ENCODE measurements at places on chromosomes 7 and 10.

- no peak for DNase-seq
Measured at GRCh38 chr7:1124164-1124563, 35.8 kb downstream of the ZFAND2A start.

DNA sequence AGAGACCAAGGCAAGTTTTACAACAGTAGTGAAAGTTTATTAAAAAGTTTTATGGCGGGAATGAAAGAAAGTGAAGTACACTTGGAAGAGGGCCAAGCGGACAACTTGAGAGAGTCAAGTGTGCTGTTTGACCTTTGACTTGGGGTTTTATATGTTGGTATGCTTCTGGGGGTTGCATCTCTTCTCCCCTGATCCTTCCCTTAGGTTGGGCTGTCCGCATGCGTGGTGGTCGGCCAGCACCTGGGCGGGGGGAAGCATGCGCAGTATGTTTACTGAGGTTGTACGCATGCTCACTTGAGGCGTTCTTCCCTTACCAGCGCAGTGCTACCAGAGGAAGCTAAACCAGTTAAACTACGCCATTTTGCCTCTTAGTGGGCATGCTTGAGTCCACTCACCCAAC, 31.9 kb downstream of the NUP42 start:
- no peak for DNase-seq

- no peak for DNase-seq
Measured at GRCh38 chr7:27784399-27785053, 44.6 kb downstream of the TAX1BP1 start.

- DNase-seq, result no peak
Measured at GRCh38 chr10:37976880-37977203, 395 bp upstream of the ZNF25 start.

DNA sequence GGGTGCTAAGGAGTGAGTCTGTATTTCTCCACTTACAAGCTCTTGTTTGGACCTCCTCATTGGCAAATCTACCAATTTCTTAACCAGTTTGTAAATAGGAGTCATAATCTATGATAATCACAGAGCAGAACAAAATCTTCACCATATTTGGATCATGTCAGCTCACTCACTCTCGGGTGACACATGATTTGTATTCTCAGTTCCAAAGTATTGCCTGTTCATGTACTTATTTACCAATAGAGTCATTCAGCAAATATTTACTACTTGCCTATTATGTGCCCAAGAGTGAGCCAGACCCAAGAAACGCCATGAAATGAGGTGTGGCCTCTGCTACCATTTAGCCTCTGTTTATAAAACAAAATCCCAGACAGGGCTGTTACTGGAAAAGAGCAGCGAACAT, 114.8 kb downstream of the TSPAN12 start:
- no peak for DNase-seq

DNA sequence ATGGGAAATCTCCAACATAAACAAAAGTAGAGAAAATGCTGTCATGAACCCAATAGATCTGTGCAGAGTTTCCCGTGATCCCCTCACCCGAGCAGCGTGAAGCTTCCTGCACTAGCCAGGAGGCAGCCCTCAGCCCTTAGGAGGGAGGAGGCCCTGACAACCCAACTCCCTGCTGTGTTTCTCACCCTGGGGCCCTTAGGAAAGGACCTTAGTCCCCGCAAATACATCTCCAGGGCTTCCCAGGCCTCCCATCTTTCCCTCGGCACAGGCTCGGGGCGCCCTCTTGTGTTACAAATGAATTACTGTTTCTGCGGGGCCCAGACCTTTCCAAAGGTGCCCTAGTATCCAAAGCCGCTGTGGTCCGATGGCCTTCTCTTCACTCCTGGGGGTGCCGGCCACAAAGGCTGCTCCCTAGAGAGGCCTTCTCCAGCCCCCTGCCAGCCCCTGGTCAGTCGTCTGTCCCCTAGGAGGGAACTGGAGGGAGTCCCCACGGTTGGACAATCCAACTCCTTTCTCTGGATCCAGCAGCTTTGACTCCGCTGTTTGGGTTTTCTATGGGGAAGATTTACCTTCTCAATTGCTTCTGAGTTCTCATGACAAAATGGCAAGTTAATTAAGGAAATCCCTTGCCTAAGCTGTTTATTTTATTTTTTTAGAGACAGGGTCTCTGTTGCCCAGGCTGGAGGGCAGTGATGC, 49.9 kb upstream of the SH2B2 start:
- peak; percentile 70 for DNase-seq

DNA sequence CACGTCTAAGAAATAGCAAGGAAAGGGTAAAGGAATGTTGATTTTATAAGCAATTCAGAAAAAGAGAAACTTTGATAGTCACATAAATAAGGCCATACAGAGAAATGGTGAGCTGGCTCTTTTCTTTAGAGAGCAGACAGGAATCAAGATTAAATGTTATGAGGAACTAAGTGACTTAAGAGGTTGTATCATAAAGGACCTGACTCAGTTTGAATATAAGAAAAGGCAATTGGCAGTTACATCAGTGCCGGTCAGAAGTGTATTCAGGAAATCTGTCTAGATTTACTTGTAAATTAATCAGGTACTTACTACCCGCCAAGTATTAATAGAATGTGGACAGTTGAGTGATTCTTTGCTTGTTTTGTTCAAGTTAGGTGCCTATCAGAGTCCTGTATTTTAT, 2.1 kb downstream of the MRPL32 start:
- DNase-seq, result no peak

DNA sequence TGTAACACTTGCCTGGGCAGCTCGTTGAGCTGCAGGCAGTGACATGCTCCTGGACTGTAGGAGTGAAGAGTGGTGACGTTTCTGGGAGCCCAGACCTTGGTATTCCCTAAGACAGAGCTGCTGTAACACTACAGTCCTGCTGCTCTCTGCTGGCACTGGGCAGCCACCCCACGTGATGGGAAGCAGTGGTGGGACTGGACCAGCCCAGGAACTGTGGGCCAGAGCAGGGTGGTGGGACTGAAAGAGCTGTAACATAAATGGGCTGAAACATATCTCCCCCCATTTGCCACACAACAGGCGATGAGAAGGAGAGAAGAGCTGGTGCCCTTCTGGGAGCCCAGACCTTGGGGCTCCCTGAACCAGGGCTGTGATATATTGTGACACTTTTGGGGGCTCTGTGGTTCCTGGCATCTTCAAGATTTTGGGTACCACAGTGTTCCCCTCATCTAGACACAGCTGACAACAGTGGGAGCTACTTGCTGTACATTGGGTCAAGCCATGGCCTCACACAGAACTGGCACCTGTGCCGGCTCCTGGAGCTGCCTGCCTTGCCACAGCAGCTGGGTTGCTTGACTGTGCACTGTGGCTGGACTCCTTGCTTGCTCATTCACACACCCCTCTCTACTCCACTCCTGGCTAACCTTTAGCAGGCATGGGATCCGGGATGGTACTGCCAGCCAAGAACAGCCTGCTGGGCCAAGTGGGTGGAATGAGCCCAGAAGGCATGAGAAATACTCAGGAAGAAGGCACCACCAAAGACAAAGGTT, 161.3 kb upstream of the PCDH15 start:
- DNase-seq, result no peak

GRCh38 chr10:86520871-86521677, 518 bp downstream of the WAPL start:
- peak; percentile 47 for DNase-seq

DNA sequence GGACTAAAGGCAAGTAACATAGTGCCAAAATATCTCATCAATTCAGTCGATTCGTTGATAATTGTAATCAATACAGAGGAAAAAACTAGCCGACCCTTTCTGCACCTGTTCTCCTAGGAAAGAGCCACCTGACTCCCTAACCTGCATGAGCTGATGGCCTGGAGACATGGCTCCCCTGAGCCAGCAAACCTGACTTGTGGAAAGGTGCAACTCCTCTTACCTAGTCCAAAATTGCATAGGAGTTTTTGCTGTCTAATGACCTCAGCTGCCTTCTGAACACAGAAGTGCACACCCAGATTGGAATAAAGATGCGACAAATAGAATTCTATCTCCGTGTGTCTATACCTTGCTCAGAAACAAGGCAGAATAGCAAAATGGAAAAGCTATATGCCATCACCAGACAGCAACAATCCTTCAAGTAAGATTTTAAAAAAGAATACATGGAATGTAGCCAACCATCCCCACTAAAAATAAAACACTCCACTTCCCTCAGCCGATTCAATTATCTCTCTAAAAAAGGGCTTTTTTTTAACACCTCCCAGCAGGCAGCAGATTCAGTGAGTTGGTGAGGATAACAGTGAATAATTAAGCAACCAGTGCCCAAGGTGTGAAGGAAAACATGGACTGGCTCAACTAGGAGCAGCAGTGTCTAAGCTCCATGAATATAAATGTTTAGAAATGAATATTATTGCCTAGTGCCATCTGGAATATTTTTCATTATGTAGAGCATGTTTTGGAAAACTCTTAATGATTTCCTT, 26.6 kb upstream of the LMTK2 start:
- DNase-seq, result no peak

- DNase-seq, result no peak
Measured at GRCh38 chr10:58672845-58673244, 160.2 kb downstream of the BICC1 start.

DNA sequence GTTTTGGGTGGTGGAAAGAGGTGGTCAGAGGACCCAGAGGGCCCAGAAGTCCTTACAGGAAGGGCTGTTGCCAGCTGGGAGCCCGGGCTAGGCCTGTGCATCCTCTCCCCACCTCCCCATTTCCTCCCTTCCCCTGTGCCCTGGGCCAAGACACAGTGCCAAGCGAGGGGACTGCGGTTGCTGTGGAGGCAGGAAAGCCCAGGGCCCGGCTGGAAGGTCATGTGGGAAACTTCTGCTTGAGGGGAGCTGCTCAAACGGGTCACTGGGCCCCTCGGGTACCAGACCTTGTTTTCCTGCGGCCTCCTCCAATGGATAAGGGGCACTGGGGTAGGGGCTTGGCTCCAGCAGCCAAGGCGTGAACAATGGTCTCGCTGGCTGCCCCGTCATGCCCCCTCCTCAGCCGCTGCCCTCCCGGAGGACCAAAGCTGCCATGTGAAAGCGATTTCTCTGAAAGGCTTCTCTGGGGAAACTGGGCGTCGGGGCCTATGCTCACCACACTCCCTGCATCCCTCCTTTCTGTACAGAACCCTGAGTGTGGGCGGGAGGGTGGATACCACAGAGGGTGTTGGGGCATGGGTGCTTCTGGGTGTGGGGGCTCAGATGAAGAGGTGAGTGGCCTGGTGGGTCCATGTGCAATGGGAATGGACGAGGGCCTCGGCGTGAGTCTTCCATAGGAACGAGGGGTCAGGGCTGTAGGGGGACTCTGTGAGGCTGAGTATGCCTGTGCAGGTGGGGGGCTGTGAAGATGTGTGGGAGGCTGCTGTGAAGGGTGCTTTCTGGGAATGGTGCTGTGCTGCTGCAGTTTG, 135.3 kb downstream of the PTPN20 start:
- peak; percentile 5 for DNase-seq

DNA sequence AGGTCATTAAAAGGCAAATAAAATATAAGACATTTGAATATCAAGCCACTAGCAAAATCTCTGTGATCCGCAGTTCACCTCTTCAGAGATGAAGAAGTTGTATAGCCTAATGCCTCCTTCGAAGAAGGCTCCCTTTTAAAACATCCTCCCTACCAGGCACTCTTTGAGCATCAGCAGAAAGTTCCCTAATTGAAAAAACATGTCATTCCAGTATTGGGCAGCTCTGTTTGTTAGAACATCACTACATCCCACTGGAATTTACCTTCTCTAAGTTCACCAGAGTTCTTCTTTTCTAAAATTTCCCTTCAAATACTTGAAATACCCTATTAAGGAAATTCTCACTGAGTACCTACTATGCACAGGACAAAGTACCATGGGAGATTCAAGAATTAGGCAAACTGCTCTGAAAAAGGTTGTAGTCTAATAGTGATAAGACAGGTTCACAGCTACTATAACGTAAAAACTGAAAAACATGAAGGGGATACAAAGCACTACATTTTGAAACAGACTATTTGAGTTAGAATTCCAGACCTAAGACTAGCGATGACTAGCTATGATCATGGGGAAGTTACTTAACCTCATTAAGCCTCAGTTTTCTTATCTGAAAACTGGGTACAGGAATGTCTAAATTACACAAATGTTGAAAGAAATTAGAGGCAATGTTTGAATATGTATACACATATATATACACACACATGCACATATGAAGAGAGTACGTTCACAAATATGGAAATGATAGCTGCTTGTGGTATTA, 128.7 kb downstream of the ELAPOR2 start:
- DNase-seq, result no peak

DNA sequence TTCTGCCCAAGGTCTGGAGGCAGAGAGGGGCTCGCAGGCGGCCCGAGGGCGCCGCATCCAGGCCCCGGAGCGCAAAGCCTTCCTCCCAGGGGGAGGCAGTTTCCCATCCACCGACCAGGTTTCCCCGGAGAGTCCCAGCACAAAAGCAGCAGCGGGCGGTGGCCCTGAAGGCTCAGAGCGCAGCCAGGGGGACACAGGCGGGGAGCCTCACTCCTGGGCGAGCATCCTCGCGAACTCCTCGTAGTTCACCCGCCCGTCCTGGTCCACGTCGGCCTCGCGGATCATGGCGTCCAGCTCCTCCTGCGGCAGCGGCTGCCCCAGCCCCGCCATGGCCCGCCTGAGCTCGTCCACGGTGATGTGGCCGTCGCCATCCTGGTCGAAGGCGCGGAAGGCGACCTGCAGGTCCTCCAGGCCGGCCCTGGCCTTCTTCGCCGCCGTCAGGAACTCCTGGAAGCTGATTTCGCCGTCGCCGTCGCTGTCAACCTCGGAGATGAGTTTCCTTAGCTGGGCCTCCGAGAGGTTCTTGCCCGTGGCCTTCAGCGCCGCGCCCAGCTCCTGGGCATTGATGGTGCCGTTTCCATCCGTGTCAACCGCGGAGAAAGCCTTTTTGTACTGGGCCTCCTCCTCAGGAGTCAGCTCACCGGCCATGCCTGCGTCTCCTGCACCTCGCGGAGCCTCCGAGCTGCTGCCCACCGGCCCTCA, 428 bp downstream of the CALML5 start:
- DNase-seq, result no peak

DNA sequence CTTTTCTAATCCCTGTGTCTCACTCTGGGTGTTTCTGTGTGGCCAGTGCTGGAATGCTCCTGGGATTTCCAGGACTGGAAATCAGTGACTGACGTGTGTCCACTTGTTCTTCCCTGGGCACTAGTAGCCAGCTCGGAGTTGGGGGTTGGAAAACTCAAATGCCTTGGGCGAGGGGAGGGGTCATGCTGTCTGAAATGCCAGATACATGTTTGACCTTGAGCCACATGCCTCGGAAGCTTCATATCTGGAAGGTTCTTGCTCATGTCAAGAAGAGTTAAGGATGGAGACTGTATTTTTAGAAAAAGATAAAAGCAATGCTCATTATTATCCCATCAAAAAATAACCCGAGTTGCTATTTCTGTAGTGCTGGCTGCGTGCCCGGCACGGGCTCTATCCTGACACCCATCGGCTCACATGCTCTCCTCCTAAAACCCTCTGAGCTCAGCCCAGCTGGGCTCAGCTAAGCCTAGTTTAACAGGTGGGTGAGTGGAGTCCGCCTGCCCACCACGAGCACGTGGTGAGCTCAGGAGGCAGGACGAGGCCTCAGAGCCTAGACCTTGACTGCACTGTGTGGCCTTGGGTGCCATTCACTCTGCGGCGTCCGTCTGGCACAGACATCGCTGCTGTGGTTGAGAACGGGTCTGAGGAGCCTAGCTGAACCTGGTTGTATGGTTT, 6.4 kb downstream of the DPYSL4 start:
- DNase-seq, result no peak
